Stimulated activated CD8-positive, alpha-beta memory T cell treated with anti-CD3 and anti-CD28 coated beads, Interleukin-15, amount 100 ng/mL, for 48 hours (primary cell): ENCODE measurements at places on chromosomes 1 and 21.
A peak's percentile ranks its signal among the peaks of the same experiment; 100 is the strongest.

GRCh38 chr1:8096105-8097011 is 70.2 kb upstream of the ERRFI1 start:
- DNase-seq: no peak

- DNase-seq: no peak
Measured at GRCh38 chr1:11053758-11054137, 6.1 kb downstream of the SRM start.

GRCh38 chr1:193545171-193545570 is 358.8 kb upstream of the B3GALT2 start:
- no peak for DNase-seq

DNA sequence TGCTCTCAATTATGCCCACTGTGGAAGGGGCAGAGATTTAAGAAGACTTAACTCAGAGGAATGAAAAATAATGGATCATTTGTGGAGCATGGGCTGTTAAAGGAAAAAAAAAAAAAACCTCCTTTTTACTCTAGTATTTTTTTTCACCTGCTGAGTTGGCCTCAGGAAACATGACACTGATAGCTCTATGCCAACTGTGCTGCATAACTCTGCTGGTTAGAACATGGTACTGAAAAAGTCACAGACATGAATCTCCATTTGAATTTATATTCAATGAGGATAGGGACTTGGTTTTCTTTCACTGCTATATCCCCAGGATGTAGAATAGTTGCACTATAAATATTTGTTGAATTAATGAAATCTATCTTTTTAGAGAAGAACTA is 86.1 kb upstream of the KIAA0040 start:
- no peak for DNase-seq

DNA sequence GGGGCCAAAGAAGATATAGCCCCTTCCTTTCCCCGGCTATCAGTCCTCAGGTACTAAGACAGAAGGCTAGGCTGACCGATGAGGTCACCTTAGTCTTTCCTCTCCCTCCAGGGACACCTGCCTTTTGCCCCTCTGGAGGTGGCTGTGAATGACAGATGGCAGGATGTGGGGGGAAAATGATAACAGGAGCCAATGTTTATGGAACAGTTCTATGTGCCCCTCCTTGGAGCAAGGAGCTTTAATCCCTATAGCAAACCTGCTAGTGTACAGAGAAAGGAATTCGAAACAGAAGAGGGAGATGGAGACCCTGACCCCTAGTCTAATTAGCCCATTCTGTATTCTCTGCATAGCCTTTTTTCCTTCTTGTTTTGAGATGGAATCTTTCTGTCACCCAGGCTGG is 28.1 kb downstream of the SERINC2 start:
- no peak for DNase-seq

DNA sequence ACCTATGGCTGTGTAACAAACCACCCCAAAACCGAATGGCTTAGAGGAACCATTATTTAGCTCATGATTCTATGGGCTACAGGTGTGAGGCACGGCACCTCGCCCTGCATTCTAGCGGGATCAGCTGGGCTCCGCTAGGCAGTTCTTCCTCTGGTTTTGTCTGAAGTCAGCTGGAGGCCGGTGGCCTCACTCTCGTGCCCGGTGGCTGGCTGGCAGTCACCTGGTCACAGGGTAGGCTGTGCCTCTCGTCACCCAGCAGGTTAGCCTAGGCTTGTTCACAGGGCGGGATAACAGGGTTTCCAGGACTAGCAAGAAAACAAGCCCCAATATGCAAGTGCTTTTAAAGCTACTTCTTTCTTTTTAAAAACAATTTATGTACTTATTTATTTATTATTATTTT is 16.3 kb upstream of the AGPAT3 start:
- DNase-seq: no peak

DNA sequence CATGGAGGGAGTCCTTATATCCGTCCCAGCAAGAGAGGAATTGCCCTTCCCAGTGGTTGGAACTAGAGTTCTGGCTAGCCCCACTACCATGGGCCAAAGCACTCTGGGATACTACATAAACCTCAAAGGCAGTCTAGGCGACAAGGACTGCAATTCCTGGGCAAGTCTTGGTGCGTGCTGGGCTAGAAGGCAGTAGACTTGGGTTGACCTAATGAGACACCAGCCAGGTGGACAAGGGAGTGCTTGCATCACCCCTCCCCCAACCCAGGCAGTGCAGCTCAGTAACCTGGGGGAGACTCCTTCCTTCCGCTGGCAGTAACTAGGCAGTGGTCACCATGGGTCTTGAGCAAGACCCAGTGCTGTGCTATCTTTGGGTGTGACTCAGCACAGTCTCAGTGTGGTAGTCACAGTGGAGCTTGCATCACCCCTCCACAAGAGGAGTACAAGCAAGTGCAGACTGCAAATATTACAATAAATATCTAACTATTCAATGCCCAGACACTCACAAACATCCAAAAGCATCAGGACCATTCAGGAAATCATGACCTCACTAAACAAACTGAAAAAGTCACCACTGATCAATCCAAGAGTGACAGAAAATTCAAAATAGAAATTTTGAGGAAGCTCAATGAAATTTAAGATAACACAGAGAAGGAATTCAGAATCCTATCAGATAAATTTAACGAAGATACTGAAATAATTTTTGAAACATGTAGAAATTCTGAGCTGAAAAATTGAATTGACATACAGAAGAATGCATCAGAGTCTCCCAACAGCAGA is 84.7 kb upstream of the LYPLAL1 start:
- no peak for DNase-seq

DNA sequence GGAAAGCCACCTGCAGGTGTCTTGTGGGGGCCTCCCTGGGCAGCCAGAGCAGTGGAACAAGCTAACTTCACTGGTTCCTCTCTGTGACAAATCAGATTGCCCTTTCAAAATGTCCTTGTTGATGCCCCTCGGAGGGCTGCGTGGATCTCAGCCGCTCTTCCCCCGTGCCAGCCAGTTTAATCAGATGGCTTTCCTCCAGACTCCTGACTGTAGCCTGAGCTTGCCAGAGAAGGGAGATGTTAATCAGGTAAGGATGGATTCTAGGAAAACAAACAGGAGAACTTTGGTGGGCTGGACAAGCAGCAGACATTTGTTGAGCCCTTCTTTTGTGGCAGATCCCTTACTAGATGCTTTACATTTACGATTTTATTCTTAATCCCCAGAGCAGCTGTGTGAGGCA is 88.2 kb downstream of the DMRTA2 start:
- DNase-seq: no peak

DNA sequence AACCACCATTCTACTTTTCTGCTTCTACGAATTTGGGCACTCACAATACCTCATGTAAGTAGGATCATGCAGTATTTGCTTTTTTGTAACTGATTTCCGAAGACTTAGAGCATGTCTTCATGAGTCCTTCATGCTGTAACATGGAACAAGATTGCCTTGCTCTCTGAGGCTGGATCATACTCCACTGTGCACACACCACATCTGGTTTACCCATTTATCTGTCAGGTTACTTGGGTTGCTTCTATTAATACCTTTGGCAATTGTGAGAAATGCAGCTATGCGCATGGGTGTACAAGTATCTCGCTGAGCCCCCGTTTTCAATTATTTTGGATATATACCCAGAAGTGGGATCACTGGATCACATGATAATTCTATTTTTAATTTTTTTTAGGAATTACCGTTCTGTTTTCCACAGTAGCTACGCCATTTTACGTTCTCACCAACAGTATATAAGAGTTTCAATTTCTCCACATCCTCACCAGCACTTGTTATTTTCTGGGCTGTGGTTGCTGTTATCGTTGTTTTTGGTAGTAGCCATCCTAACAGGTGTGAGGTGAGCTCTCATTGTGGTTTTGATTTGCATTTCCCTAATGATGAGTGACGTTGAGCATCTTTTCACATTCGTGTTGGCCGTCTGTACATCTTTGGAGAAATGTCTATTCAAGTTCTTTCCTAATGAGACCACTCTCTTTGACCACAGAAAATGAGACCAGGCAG is 10.7 kb upstream of the SLC2A5 start:
- DNase-seq: no peak

- DNase-seq: no peak
Measured at GRCh38 chr1:204909109-204909508, 38.4 kb downstream of the NFASC start.

DNA sequence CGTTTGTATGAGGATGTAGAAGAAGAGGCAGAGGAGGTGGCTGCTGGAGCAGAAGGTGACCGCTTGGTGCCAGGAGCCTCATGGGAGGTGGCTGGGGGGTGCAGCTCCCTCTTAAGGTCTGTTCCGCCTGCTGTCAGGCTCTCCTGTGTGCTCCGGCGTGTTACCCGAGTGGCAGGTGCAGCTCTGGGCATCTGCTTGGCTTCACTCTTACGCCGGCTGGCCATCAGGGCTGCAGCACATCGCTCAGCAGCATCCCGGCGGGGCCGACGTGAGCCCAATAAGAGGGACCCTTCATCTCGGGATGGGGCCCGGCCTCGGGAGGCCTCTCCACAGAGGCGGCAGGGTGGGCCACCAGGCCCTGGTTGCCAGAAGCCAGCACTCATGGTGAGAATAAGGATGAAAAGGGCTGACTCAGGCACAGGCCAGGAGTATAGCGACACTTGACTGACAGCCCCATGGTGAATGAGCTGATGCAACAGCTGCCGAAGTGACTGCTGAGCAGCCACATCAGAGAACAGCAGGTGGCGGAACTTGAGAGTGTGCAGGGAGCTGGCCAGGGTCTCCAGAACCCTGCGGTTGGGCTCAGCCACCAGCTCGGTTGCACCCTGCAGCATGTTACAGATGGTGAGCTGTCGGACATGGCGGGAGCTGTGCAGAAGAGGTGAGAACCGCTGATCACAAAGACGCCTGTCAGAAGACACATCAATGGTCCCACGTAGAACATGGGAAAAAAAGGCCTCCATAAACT is 17.5 kb downstream of the LRRC41 start:
- DNase-seq: peak; percentile 56
